ENCODE measurements at places on chromosomes 4 and X. TPM values are rescaled to one million over a fixed set of nuclear protein-coding genes. Genes with fewer than 3 reads are reported as not detected.

GRCh38 chr4:109113521-109113920 lies 188.9 kb downstream of the COL25A1 start:
- no peak for DNase-seq

DNA sequence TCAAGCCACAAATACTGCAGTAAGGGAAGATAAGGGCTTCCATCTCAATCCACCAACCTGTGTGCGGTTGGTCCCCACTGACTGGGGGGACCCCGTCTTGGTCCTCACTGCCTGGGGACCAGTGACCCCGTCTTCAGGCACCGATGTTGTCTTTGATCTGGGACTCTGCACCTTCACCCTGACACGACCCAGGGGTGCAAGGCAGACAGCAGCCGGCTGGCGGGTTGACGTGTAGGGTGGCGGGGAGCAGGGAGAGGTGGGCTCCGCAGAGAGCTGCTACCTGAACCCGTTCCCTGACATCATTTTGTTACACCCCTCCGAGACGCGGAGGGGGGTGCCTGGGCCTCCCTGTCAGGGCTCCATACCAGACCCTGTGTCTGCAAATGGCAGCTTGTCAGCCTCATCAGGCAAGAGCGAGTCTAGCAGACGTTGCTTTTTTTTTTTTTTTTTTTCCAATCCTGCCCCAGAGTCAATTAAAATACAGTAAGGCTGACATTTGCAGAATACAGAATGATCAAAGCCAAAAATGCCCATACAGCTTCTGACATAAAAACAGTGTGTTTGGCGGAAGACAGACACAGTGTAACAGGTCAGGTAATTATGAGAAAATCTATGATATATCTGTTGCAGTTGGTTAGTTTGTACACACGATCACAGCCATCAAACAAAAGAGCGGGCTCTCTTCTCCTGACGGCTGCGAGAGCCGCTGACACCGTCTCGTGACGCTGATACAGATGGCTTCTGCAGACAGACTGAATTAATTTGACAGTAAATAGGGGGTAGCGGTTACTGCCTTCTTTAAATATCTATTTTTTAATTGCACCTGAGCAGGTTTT lies 118.6 kb downstream of the CRLF2 start:
- no peak for DNase-seq

DNA sequence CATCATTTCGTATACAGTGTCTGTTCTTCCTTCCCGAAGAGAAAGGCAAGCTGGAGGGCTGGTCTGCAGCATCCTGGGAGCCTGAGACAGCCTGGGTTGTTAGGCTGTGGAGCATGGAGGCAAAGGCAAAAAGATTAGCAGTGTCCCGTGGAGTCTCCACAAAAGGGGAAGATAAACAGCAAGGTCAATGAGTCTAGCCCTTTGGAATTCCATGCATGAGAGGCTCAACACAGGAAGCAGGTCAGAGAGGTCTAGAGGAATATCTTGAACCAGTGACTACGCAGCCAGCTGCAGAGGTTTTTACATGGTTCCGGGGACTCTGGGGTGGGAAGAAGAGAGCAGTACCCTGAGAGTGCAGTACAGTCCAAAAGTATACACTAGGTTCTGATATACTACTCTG lies 12.2 kb upstream of the MCF2 start:
- DNase-seq: no peak

GRCh38 chr4:16005676-16006075 lies 42.7 kb upstream of the FGFBP2 start:
- no peak for DNase-seq

GRCh38 chr4:149604827-149605226 lies 210.8 kb downstream of the IQCM start:
- DNase-seq: no peak

- DNase-seq: no peak
Measured at GRCh38 chrX:386768-387575, at the start of gene PPP2R3B. Gene PPP2R3B, minus strand, starts transcription at chrX:386907. Its CDS starts 216 bp downstream, at chrX:386691.

- no peak for DNase-seq
Measured at GRCh38 chr4:87006426-87006675, 71.5 kb downstream of the AFF1 start.

Gene MAGEA2B
- not detected for total RNA-seq

Gene ADGRG2
- total RNA-seq: 0.76 TPM

Gene MGARP
- total RNA-seq: not detected

Gene TRIM61
- not detected for total RNA-seq

Measured in esophagus squamous epithelium (tissue), 5 donors.